ENCODE measurements at places on chromosomes 3 and 15.

GRCh38 chr15:72342385-72342784, 22.4 kb upstream of the CELF6 start:
- peak; percentile 45 for DNase-seq

DNA sequence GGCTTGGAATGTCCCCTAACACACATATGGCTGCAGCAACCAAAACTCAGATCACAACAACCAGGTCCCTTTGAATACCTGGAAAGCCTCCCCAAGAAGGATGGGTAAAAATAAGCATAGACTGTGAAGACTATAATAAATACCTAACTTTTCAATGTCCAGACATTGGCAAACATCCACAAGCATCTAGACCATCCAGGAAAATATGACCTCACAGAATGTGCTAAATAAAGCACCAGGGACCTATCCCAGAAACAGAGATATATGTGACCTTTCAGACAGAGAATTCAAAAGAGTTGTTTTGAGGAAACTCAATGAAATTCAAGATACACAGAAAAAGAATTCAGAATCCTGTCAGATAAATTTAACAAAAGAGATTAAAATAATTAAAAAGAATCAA, 109.2 kb downstream of the NEDD4 start:
- no peak for DNase-seq

DNA sequence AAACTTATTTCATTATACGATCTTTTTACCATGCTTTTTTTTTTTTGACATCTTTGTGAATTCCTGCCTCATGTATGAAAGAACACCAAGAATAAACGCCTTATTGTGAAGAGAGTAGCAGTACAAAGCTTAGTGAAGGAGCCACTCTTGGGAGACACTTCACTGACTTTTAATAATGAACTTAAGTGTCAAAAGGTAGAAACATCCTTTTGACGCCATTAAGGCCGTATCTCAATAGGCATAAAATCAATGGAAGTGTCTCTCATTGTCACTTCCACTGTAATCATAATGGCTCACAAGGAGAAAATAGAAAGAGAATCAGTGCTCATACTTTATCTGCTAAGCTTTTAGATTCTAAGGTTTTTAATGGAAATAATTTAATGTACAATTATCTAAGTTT, 657.8 kb downstream of the DIPK2A start:
- no peak for DNase-seq

DNA sequence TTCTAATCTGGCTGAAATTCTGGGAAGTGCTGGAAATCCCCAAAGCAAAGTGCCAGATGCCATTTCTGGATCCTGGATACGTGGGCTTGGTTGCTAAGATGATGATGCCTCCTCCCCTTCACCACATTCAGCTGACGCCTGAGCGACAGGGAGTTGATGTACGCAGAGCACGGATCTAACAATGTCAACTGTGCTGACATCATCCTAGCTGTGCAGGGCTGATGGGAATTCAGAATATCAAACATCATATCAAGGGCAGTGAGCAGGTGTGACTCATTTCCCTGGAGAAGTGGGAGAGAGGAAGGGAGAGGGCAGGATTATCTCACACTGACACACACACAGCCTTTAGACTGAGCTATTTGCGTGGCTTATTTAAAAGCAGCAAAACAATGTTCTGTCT, 92.6 kb upstream of the ZBTB20 start:
- no peak for DNase-seq

- no peak for DNase-seq
Measured at GRCh38 chr15:101398247-101398646, 91.3 kb downstream of the PCSK6 start.

- no peak for DNase-seq
Measured at GRCh38 chr3:146496726-146497125, 27.4 kb upstream of the PLSCR2 start.

DNA sequence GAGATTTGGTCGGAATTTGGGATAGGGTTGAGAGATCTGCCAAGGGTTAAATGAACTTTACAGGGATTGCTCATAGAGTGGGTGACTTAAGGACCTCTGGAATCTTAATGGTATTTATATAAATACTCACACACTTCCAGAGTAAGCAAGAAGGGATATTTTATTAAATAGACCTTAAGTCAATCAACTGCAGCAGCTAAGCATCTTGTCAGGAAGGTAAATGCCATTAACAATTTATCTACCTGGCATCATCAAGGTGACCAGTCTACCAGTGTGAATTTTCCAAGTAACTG, 123.9 kb downstream of the FEZF2 start:
- no peak for DNase-seq

- DNase-seq = no peak
Measured at GRCh38 chr3:127070776-127071175, 87.9 kb downstream of the PLXNA1 start.

- no peak for DNase-seq
Measured at GRCh38 chr3:172476347-172476746, 28.1 kb upstream of the GHSR start.

GRCh38 chr3:122668930-122669730, 11.5 kb upstream of the PARP14 start:
- no peak for DNase-seq

DNA sequence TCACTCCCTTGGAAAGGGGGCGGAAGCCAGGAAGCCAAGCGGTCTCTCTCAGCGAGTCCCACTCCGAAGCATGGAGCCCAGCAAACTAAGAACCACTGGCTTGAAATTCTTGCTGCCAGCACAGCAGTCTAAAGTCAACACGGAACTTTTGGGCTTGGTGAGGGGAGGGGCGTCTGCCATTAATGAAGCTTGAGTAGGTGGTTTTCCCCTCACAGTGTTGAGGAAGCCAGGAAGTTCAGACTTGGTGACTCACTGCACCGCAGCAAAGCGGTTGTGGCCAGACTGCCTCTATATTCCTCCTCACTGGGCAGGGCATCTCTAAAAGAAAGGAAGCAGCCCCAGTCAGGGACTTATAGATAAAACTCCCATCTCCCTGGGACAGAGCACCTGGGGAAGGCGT, 665.4 kb upstream of the CBLB start:
- no peak for DNase-seq

DNA sequence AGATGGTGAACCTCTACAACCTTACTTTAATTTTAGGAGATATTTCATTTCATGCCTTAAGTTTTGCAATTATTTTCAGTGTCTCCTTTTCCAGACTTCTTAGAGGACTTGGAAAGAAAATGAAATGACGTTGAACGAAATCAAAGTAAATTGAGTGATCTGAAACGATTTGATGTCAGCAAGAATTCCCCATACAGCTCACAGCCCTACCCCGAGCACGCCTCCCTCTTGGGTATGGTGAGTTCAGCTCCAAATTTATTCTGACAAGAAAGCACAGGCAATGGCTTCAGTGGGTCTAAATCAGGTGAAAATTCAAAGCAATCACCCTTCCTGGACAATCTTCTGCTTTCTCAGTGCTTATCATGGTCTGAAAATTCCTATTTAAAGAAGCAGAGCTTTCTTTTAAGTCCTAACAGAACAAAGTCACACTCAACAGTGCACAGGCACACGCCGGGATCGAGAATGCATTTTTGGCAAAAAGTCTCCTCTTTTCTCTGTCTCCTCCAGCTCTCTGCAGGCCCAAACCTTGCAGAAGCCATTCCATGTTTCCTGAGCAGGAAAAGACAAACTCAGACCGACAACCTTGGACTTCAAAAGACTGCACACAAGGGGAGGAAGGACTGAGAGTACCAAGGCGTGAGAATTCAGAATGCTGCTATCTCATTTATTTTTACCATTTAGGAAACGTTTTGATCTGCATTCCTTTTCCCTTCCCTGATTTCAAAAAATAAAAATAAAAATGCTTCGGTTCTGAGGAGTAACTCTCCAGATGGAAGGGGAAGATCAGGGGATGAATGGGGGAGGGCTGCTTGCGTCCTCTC, 72.0 kb downstream of the CCNL1 start:
- no peak for DNase-seq

DNA sequence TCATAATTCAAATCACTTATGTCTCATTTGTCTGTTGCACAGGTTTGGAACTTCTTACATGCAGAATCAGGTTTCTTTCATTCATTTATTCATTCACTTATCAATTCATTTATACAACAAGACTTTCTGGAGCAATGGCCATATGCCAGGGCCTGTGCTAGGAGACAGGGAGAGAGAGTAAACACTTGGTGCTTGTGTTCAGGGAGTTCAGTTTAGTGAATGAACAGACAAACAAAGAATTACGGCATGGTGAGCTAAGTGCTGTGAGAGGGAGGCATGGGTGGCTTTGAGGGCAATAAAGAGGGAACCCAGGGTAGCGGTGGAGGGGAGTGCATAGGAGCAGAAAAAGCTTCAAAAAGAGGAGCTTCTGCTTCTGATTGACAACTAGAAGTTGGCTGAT, 8.5 kb upstream of the IREB2 start:
- no peak for DNase-seq

DNA sequence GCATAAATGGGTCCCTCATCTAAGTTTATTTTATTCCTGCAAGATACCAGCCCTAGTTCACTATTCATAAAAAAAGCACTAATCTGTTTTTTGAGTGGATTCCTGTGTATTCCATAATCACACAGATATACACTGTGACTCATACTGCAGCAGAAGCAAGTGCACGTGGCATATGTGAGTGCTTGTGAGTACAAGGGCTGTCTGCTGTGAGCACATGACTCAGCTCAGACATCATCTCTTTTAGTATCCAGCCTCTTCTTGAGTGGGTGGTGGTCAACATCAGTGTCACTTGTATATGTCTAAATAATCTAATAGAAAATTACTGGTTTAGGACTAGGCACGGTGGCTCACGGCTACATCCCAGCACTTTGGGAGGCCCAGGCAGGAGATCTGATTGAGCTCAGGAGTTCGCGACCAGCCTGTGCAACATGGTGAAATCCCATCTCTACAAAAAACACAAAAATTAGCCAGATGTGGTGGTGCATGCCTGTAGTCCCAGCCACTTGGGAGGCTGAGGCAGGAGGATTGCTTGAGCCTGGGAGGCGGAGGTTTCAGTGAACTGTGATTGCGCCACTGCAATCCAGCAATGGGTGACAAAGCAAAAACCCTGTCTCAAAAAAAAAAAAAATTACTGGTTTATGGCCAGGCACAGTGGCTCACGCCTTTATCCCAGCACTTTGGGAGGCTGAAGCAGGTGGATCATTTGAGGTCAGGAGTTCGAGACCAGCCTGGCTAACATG, 49.8 kb downstream of the NIPA2 start:
- DNase-seq = no peak

GRCh38 chr3:133962849-133963248, 66.9 kb downstream of the SLCO2A1 start:
- no peak for DNase-seq

DNA sequence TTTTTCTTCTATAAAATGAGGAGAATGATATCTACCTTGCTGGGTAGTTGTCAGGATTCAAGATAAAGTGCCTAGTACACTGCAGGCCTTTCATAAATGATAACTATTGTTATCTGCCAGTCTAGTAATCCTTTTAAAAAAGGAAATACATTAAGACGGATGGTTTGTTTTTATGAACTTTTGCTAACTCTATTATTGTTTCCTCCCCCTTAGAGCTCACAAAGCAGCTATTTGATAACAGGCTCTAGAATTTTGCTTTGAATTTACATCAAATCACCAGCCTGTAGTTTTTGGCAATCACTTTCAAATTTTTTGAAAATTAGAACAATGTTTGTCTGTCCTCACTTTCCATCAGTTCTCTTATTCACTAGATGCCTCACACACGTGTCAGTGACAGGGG, 39.8 kb downstream of the BLM start:
- no peak for DNase-seq

DNA sequence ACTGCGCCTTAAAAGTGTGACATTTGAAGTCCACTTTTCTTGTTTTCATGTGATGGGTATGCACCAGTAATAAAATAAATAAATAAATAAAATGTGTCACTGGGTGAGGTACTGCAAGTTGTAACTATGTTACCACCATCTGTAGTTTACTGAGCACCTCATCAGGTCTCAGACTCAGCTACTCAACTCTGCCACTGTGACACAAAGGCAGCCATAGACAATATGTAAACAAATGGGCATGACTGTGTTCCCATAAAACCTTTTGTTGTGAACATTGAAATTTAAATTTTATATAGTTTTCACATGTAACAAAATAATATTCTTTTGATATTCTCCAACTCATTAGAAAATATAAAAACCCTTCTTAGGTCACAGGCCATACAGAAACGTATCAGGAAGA, 120.1 kb downstream of the DNAJB8 start:
- no peak for DNase-seq

DNA sequence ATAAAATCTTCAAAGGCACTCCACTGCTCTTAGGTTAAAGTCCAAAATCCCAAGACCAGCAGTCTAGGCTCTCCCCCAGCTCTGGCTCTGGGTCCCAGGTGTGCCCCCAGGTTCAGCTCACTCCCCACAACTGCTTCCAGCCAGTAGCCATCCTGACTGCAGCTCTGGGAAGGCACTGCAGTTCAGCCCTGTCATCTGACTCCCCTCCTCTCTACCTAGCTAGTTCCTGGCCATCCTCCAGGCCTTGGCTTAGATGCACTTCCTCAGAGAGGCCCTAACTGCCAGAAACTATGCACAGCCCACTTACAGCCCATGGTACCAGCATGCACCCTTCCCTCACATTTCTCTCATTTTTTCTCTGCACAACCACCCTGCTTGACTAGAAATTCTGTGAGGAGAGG, 25.5 kb downstream of the TBC1D2B start:
- no peak for DNase-seq

DNA sequence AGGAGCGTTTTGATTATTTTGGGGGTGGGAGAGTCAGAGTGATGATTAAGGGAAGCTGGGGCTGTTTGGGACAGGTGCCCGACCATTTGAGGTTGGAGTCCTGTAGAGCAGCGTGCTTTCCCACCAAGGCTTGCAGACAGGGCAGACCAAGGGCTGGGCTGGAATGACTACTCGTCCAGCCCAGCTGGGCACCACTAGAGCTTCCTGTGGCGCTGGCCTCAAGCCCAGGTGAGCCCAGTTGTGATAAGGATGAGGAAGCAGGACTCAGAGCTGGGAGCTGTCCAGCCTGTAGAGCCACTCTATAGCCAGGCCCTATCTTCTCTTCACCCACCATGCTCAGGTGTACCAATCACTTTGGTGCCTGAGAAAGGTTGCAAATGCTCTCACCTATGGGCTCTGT, 75.8 kb upstream of the ACAN start:
- peak; percentile 2 for DNase-seq

GRCh38 chr3:152834776-152835600, at the start of gene P2RY1:
Gene P2RY1, plus strand, starts transcription at chr3:152835131. Its CDS starts 652 bp downstream, at chr3:152835783.
- DNase-seq = peak; percentile 84

DNA sequence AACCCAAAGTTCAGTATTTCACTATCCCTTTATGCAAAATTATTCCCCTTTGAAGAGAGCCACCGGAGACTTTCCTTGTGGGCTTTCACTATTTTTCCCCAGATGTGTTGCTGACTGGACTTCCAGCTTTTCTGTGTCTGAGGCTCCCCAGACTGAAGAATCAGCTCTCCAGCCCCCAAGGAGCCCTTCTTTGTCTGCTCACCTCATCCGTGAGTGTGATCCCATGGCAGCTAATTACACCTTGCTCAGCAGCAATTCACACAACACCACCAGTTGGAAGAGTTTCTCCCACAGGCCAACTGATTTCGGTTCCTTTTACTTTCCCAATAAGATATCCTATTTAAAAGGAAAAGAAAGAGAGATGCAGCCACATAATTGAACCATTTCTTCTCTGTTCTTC, 249.5 kb upstream of the TRIM42 start:
- DNase-seq = no peak

- DNase-seq = no peak
Measured at GRCh38 chr15:75335313-75335704, 554 bp upstream of the COMMD4 start.
